ENCODE measurements at places on chromosomes 6 and 20.
A peak's percentile ranks its signal among the peaks of the same experiment; 100 is the strongest.

- DNase-seq, result no peak
Measured at GRCh38 chr6:28558629-28559028, 32.9 kb downstream of the GPX5 start.

DNA sequence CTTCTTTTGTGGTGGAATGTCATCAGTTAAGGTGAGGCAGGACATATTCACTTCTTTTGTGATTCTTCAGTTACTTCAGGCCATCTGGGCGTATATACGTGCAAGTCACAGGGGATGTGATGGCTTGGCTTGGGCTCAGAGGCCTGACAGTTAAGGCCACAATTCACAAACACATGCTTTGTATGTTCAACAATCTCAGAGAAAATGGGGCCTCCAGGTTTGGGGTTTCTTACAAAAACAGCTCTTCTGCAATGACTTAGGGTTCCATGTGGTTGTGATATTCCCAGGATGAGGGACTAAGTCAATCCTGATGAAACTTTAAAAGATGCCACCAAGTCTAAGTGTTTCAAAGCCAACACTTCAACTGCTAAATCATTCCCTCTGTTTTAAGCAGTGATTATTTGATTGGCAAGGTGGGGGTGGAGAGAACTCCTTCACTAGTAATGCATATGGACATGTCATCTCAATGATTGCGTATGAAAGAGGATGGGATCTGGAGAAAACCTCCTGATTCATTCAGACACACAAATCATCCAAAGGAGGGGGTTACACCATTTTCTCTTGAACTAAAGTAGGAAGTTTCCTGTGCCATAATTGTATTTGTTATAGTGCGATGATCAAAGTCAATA, 41.7 kb upstream of the HEY2 start:
- no peak for DNase-seq

DNA sequence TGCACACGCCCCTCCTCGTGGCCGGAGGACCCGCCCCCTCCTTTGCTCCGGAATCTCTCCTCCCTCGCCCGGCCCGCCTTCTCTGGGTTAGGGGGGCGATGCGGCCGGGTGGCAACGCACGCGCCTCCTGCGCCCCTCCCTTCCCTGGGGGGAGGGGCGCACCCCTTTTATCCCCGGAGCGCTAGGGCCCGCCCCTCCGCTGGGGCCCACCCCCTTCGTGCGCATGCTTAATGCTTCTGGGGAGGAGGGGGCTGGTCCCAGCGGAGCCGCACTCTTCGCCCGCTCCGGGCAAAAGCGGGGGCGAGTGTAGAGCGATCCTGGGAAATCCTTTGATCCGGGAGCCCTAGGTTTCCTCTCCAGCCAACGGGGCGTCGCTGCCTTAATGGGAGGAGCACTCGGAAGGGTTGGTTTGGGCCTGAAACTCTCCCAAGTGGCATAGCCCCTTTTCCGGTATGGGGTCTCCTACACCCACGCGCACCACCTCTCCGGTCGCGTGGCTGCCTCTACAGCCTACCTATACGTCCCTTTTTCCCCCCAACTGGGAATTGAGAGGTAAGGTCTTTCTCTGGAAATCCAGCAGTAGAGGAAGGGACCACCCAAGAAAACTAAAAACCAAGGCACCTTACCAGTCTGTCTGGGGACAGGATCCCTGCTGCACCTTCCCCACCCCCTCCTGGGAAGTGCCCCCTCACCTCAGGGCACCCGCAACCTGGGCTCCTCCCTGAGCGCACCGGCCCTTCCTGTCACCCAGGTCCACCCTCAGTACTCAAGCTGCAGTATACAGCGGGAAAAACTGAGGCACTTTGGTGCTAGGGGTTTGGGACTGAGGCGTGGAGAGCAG, 2.1 kb downstream of the SOX12 start:
- peak; percentile 47 for DNase-seq

DNA sequence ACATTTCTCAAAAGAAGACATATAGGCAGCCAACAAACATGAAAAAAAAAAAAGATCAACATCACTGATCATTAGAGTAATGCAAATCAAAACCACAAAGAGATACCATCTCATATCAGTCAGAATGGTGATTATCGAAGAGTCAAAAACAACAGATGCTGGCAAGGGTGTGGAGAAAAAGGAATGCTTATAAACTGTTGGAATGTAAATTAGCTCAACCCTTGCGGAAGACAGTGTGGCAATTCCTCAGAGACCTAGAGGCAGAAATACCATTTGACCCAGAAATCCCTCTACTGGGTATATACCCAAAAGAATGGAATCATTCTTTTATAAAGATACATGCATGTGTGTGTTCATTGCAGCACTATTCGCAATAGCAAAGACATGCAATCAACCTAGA, 303.8 kb upstream of the THEMIS start:
- no peak for DNase-seq

- DNase-seq, result no peak
Measured at GRCh38 chr6:20969551-20969950, 435.3 kb downstream of the CDKAL1 start.

DNA sequence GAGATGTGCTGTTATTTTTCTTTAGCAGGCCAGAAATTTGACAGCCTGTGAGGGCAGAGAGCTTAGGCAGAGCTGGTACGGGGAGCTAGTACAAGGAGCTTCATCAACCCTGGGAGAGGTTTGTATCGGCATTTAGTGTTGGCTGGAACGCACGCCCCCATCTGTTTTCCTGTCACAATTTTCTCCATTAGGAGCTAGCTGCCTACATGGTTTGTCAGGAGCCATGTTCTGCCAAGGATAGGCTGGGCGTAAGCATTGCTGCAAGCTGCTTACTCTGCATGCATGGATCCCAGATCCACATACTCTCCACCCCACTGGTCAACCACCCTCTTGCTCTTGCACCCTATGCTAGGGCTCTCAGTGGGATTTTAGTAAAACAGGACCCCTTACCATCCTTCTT, 449.0 kb upstream of the CHD6 start:
- DNase-seq, result no peak

DNA sequence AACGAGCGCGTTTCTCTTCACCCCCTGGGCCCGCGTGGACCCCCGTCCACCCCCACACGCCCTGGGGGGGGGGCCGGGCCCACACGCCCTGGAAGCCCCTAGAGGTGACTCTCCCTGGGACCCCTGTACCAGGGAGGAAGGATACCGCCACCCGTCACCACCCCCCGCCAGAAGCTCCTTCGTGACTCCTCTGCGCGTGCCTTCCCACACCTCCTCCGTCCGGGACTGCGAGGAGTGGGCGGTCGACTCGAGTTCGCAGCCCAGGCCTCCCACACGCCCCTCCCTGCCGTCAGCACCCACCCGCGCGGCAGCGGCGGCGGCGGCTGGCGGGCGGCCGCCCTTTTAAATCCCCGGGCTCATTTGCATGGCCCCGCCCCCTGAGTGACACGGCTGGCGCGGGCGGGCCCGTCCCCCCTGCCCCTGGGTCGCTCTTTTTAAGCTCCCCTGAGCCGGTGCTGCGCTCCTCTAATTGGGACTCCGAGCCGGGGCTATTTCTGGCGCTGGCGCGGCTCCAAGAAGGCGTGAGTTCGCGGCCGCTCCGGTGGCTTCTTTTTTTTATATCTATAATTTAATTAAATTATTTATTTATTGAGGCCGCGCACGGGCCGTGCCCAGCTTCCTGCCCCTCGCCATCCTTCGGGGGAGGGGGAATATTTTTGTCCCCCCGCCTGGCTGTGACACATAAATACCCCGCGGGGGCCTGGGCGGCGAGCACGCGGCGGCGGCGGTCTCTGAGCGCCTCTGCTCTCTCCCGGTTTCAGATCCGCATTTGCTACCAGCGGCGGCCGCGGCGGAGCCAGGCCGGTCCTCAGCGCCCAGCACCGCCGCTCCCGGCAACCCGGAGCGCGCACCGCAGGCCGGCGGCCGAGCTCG, at the start of gene HMGA1:
Gene HMGA1, plus strand, starts transcription at position 431 of the 873 bp plus-strand sequence. CDS start 3,908 bp downstream, outside the sequence.
- peak; percentile 89 for DNase-seq

DNA sequence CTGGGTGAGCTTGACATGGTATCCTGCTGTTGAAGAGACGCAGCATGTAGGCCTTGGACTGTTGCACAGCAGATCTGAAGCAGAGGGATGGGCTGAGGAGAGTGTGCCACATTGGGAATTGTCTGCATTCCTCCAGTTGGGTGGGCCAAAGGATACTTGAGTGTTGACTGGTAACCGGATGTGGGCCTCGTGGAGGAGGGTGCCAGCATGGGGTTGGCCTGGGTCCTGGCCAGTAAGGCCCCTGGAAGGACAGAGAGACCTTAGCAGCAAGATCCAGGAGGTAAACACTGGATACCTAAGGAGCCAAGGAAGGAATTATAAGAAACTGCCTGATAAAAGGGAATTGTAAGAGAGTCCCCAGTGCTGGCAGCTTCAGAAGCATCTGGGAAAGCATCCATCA, 76.9 kb downstream of the FIG4 start:
- DNase-seq, result no peak

- DNase-seq, result no peak
Measured at GRCh38 chr6:154233383-154233782, 123.2 kb downstream of the IPCEF1 start.

GRCh38 chr6:161353208-161353613, 79.3 kb upstream of the AGPAT4 start:
- DNase-seq, result no peak

DNA sequence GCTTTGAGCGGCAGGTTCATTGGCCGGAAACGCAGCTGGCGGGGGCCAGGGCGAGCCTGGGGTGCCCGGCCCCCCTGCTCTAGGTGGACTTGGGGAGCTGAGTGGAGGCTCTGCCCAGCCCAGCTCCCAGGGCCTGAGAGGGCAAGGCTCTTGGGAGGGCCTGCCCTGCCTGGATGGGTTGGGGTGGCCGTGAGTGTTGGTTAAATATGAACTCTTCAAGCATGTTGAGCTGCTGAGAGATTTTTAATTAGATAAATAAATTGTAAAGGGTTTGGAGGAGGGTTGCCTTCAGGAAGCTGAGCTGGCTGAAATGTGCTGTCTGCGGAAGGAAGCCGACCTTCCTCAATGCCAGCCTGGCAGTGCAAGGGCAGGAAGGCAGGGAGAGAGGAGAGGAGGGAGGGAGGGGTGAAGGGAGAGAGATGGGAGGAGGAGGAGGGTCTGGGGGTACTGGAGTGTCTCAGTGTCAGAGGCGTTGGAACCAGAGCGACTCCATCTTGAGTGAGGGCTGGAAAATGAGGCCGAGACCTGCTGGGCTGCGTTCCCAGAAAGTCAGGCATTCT, 39.4 kb upstream of the PMEPA1 start:
- DNase-seq, result no peak

DNA sequence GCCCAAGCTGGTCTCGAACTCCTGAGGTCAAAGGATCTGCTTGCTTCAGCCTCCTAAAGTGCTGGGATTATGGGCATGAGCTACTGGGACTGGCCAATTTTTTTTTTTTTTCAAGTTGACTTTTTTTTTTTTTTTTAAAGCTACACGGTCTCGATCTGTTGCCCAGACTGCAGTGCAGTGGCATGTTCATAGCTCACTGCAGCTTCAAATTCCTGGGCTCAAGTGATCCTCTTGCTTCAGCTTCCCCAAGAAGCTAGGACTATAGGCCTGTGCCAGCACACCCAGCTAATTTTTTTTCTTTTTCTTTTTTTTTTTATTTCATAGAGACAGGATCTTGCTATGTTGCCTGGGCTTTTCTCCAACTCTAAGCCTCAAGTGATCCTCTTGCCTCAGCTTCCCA, 59.5 kb downstream of the NCOA3 start:
- DNase-seq, result no peak

DNA sequence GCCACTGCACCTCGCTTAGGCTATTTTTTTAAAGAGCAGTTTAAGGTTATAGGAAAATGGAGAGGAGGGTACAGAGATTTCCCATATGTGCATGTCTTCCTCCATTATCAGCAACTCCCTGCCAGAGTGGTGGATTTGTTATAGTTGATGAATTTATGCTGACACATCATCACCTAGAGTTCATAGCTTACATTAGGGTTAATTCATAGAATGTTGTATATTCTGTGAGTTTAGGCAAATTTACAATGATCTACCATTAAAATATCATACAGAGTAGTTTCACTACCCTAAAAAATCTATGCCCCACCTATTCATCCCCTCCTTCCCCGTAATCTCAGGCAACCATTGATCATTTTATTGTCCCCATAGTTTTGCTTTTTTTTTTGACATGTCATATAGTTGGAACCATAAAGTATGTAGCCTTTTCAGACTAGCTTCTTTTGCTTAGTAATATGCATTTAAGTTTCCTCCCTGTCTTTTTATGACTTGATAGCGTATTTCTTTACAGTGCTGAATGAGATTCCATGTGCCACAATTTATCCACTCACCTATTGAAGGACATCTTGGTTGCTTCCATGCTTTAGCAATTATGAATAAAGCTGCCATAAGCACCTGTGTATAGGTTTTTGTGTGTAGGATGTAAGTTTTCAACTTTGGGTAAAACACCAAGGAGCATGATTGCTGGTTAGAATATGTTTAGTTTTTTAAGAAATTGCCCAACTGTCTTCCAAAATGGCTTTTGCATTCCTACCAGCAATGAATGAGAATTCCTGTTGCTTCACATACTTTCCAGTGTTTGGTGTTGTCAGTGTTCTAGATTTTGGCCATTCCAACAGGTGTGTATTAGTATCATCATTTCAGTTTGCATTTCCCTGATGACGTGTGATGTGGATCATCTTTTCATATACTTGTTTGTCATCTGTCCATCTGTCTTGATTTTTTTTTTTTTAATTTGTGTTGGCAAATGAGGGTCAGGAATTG, 60.2 kb downstream of the NCOA3 start:
- no peak for DNase-seq

DNA sequence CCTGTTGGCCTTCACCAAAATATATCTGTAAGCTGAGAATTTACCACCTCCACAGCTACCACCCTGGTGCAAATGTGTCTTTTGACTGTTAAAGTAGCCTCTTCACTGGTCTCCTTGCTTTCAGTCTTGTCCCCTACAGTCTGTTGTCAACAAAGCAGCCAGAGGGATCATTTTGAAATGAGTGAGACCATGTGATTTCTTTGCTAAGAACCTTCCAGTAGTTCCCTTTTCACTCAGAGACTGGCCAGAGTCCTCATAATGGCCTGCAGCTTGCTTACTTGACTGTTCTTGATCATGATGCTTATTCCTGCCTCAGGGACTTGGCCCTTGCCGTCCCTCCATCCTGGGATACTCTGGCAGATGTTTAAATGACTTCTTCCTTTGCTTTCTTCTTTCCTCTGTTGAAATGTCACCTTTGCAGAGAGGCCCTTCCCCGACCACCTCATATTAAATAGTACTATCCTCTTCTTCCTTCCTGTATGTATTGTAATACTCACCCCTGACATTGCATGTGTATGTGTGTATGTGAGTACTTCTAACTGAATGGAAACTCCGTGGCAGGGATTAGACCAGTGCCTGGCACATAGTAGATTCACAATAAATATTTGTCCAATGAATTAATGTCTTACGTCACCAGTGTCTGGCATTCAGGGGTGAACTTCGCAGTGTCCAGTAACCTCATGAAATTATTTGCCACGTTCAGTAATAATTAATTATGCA, 5.0 kb downstream of the MANBAL start:
- no peak for DNase-seq

DNA sequence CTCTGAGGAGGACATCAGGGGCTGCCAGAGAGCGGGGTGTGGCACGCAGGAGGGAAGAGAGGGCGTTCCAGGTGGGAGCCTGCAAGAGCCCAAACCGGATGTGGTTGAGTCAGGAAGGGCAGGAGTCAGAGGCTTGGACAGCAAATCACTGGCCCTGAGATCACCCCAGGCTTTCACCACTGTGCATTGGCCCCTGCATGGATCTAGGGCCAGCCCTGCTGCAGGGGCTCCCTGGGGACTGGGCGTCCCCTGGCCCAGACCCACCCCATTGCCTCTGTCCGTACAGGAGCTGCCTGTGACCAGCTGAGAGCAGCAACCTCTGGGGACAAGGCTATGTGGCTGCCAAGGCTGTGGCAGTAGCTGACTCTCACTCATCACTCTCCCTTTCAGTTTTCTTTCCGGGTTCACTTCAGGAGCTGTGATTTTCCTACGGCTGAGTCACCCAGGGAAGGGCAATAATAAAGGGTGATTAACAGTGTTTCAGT, 33.9 kb downstream of the KCNK17 start:
- no peak for DNase-seq

GRCh38 chr6:158752613-158753012, 66.6 kb downstream of the EZR start:
- DNase-seq, result no peak

Data from stimulated activated CD4-positive, alpha-beta T cell treated with anti-CD3 and anti-CD28 coated beads, Interleukin-1b, Interleukin-23, amount 100 ng/mL, for 1 hour (primary cell).